Fibroblast of mammary gland (primary cell): ENCODE measurements at places on chromosomes 6 and 20.

DNA sequence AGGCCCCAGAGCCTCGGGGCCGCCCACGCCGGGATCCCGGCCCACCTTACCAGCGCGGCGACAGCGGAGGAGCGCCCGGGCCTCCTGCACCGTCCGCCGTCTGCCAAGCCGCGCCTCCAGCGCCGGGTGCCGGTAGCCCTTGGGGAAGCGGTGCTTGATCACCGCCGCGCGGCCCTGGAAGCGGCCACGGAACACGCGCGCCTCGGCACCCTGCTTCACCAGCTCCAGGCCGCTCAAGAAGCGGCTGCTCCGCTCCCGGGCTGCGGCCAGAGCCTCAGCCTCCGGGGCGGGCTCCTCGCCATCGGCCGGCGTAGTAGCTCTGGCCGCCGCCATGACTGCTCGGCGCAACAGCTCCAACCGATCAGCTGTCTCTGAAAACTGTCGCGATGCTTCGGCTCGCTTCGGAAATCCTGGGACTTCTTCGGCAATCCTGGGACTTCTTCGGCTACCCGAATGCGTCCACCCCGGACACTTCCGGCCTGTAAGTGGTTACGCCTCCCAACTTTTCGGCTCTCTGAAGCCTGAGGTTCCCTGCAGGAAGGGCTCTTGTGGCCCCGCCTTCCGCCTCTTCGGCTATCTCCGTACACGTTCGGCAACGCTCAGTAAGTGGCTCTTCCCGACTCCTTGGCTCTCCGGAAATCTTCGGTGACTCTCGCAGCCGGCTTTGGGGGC lies at the start of gene TP53RK:
Gene TP53RK, minus strand, starts transcription at position 363 of the 672 bp plus-strand sequence. Its CDS starts 30 bp downstream, at position 333.
- DNase-seq = peak; percentile 100

- DNase-seq = no peak
These were observed 1.9 kb upstream of the LSM14B start for GRCh38 chr20:62120365-62120762.

- DNase-seq = no peak
These were observed at the start of gene FAM217A for GRCh38 chr6:4078691-4079471. TSS of gene FAM217A (minus strand) at chr6:4079137. CDS start at chr6:4077414, 1,723 bp downstream.

- DNase-seq = no peak
These were observed 52.3 kb upstream of the MLN start for GRCh38 chr6:33856031-33856590.

- DNase-seq = no peak
These were observed 17.4 kb downstream of the NKX2-2 start for GRCh38 chr20:21496452-21496851.

DNA sequence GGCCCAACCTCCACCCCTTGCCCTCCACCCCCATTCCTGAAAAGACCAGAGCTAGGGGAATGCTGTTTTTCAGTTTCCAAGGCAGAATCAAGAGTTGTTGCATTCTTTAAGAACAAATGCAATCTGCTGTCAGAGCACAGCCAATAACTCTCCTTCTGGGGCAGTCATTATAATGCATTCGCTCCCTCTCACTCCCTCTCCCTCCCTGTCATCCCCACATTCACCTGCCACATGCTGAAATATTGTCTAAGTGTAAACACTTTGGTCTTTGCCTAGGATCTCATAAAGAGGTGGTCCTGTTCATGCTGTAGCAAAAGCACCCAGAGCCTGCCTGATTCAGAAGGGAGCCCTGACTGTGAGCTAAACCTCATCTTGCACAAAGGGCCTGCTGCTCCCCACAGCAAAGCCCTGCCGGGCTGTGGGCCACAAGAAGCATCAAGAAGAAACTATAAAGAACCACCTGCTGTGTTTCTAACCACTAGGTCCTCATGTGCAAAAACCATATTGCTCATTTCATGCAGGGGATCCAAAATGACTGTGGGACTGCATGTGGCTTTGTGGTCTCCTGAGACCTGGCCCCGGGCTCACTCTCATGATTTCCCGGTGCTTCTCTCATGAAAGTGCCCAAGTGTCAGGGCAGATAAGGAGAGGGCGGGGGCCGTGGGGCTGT lies 85.6 kb downstream of the GPR6 start:
- no peak for DNase-seq

DNA sequence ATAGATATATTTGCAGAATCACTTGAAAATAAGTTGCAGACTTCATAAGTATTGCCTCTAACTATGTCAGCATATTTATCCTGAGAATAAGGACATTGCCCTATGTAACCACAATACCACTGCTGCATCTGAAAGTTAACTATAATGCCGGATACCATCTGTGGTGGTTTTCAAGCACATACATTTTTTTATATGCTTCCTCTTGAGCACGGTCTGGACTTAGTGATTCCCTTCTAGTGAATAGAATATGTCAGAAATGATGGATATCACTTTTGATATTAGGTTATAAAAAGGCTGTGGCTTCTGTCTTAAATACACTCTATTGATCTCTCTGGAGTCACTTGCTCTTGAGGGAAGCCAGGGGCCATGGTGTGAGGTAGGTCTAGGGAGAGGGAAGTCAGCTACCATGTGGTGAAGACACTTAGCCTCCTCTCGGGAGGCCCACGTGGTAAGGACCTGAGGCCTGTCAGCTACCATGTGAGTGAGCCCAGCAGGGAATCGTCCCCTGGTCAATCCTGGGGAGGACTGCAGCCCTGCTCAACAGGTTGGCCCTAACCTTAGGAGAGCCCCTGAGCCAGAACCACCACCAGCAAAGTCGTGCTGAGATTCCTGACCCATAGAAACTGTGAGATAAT lies 57.5 kb downstream of the CCDC170 start:
- DNase-seq = no peak

DNA sequence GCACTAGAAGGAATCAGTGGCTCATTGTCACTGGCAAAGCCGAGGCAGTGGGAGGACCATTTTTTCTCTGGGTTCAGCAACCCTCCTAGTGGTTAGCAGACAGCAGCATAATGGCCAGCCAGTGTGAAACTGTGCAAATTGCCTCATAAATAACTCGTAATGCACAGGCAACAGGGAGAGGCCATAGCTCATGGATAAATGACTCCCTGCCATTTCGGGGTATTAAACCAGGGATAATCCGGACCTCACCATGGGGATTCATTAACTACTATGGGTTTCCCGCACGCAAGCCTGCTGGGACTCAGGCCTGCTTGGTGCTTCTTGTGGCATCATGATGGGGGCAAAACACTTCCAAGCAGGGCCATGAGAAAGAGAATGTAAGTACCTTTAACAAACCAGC lies 158.2 kb upstream of the CHD6 start:
- DNase-seq = no peak

GRCh38 chr6:163416557-163417253 lies 2.2 kb downstream of the QKI start:
- DNase-seq = peak; percentile 87

DNA sequence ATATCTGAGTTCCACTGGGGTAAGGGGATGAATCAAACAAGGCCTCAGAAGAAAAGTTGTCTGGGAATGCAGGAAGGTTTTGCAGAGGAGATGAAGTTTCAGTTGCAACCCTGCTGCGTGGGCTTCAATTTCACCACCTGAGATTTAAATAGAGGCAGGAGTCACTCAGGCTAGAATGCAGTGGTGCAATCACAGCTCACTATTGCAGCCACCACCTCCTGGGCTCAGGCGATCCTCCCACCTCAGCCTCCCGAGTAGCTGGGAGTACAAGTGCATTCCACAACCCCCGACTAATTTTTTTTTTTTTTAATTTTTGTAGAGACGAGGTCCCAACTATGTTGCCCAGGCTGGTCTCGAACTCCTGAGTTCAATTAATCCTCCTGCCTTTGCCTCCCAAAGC lies 1.5 kb upstream of the ZNF165 start:
- DNase-seq = no peak
